ENCODE measurements at places on chromosomes 5 and 9.

GRCh38 chr9:71663216-71663615 is 105.1 kb downstream of the CEMIP2 start:
- DNase-seq = no peak

DNA sequence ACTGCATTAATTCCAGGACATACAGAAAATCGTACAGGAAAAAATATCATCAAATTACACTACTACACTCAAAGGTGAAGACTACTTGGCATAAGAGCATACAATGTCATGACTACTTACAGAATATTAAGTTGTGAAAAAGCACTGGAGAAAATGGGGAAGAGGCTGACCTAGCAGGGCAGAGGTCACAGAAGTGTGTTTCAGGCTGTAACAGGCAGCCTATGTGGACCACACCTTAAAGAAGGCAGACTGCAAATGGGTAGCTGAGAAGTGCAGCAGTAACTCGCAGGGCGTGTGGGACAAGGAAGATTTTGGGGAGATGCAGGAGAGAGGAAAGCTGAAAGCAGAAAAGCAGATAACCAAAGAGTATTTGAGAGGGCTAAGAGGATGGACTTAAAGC is 167.0 kb upstream of the PIK3R1 start:
- no peak for DNase-seq

DNA sequence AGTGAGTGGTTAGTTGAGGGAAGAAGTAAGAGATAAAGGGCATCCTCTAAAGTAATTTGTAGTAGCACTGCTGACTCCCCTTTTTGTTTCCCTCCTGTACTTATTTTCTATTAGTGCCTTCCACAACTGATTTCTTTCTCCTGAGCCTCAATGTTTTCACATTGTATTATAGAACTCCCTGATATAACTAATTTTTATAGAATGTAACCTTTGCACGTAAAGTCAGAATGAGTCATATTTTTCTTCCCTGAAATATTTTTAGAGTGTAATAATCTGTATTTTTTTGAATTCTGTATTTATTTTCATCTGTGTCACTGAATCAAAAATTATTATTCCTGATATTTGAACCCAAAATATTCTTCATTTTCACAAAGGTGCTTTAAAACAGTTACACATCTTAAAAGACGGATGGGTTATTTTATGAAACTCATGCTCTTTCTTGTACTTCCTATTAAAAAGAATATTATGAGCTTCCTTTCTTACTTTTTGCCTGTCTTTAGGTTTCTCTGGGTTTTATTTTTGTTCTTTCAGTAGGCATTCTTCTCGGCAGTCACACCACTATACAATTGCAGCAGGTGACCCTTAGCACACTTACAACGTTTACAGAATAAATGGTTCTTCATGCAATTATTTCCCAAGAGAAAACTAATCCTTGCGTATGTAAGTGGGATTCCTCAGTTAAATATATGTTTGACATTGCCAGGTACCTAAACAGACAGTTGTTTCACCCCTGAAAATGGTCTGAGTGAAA is 30.5 kb upstream of the DMRTA1 start:
- DNase-seq = no peak

DNA sequence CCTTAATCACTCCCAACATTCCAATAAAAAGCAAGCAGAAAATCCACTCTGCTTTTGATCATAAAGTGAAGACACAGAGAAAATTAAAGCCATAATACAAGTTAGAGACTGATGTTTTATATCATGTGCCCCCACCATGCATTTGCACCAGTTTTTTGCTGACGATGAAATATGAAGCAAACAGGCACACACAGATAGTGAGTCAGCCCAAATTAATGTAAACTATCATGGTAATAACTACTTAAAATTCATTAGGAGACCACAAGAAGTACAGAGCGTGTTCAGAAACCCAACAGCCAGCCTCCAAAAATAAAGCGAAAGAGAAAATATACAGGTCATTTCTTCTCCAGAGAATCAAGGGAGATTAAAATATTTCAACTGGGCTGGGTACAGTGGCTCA is 46.4 kb upstream of the KDM4C start:
- DNase-seq = no peak

- no peak for DNase-seq
Observed at GRCh38 chr5:150895431-150896428, 9.1 kb downstream of the ZNF300 start.

GRCh38 chr9:90343366-90343765 is 299.3 kb downstream of the DIRAS2 start:
- no peak for DNase-seq

GRCh38 chr5:179146277-179146676 is 86.1 kb downstream of the ZNF354C start:
- DNase-seq = peak; percentile 48

GRCh38 chr5:132853323-132853722 is 12.9 kb downstream of the GDF9 start:
- DNase-seq = no peak

GRCh38 chr5:172771439-172772111 is 580 bp upstream of the DUSP1 start:
- peak; percentile 92 for DNase-seq

DNA sequence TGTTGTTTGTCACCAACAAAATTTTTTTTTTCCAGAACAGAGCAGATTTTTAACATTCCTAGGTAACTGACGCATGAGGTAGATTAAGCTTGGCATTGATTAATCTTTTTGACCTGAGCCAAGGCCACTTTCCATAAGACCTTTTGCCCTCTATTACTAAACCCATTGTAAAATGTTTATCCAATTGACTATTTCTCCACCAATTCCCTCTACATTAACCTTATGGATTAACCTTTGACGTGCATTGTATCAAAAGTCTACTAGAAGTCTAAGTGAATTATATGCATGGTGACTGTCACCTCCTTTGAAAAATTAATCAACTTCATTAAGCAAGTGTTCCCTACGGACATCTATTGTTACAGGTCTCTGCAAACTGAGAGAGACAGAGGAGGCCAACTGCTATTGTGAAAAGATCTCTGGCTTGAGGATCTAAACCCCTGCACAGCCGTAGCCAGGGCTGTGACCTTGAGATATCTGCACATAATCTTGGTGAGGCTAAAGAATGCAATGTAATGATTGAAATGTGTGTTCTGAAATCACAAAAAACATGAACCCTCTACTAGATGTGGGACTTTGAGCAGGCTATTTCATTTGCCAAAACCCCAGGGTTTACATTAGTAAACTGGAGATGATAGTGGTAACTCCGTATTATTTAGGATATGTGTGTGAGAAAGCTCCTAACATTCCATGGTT is 632.2 kb downstream of the TLR4 start:
- no peak for DNase-seq

- no peak for DNase-seq
Observed at GRCh38 chr5:132971483-132972435, 8.3 kb upstream of the AFF4 start.

- DNase-seq = no peak
Observed at GRCh38 chr5:148823871-148824270, 2.5 kb upstream of the ADRB2 start.

GRCh38 chr9:127131871-127132270 is 9.4 kb upstream of the ANGPTL2 start:
- DNase-seq = no peak

All from naive thymus-derived CD4-positive, alpha-beta T cell (primary cell).